Neural crest cell (in vitro differentiated cells): ENCODE measurements at places on chromosomes 5 and 9. TPM values are rescaled to one million over a fixed set of nuclear protein-coding genes. Genes with fewer than 3 reads are reported as not detected.
A peak's percentile ranks its signal among the peaks of the same experiment; 100 is the strongest.

Gene BSPRY
- not detected in 2 replicates for total RNA-seq

Gene SHISAL2B
- 0.55 and 0.93 TPM in 2 replicates for total RNA-seq

Gene SPATA31D4
- not detected in 2 replicates for total RNA-seq

Gene TAS2R1
- not detected in 2 replicates for total RNA-seq

DNA sequence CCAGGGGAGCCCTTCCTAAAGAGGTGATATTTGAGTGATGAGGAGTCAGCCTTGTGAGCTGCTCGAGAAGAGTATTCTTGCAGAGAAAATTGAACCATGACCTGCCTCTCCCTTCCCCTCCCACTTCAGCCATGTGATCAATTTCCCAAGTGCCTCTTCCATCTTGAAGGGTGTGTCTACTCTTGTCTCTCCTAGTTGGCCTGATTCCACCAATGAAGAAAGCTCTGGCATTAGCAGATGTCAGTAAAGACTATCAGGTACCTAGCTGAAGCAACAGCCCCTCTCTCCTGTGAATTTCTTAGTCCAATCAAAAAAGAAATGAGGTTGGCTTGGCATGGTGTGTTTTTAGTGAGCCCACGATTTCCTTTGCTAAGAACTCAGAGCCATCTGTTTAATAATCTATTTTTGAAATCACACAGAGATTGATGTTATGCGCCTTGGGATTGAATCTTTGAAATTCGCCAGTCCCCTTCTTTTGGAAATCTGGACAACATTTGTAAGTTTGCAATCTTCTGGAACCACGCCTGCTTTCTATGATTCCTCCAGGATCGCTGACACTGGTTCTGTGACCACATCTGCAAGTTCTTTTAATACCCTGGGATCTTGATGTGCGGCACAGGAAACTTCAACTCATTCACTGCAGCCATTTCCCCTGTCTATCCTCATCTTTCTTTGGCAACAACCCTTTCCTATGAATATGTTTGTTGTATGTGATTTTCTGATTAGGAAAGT lies 404.6 kb downstream of the DMRT2 start:
- H3K27ac ChIP-seq = no peak overlapping the region
- no peak for DNase-seq
- H3K27me3 ChIP-seq = peaks cover 19% of the 10 kb centered on the region
- no peak overlapping the region for H3K4me3 ChIP-seq
- H3K4me1 ChIP-seq = peaks cover 7% of the 10 kb centered on the region

GRCh38 chr5:88923623-88924329 lies 40.8 kb upstream of the MEF2C start:
- H3K36me3 ChIP-seq = no peaks in the 10 kb centered on the region
- no peaks in the 10 kb centered on the region for H3K4me1 ChIP-seq
- no peak for DNase-seq
- no peak overlapping the region for H3K27ac ChIP-seq
- H3K4me3 ChIP-seq = no peak overlapping the region

- peak overlapping the region; percentile 35 for H3K27ac ChIP-seq
- H3K4me1 ChIP-seq = peaks cover 39% of the 10 kb centered on the region
- H3K4me3 ChIP-seq = no peak overlapping the region
- no peak for DNase-seq
Observed at GRCh38 chr5:154197801-154198491, 7.4 kb downstream of the GALNT10 start.

DNA sequence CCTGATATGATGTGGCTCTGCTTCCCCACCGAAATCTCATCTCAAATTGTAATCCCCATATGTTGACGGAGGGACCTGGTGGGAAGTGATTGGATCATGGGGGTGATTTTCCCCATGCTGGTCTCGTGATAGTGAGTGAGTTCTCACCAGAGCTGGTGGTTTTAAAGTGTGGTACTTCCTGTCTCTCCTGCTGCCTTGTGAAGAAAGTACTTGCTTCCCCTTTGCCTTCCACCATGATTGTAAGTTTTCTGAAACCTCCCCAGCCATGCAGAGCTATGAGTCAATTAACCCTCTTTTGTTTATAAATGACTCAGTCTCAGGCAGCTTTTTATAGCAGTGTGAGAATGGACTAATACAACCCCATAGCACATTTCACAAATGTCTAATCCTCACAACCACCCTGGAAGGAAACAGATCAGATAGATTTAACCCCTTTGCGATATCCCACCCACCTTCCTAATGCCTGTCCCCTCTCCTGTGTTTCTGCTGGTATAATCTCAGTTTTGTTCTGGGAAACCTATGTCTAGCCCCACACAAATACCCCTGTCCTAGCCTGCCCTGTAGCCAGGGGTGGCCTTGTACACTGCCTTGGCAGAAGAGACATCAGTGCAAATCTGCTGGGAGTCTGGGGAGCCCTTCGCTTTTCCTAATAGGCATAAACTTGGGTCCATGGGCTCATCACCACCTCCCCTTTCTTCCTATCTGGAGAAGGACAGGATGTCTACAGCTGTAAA lies 157.0 kb upstream of the RAI14 start:
- peaks cover 20% of the 10 kb centered on the region for H3K4me1 ChIP-seq
- H3K4me3 ChIP-seq = no peak overlapping the region
- H3K36me3 ChIP-seq = no peaks in the 10 kb centered on the region
- DNase-seq = no peak
- H3K27ac ChIP-seq = no peak overlapping the region
- no peaks in the 10 kb centered on the region for H3K27me3 ChIP-seq
